Stimulated activated naive CD4-positive, alpha-beta T cell (primary cell): ENCODE measurements at places on chromosomes 2 and 18.

DNA sequence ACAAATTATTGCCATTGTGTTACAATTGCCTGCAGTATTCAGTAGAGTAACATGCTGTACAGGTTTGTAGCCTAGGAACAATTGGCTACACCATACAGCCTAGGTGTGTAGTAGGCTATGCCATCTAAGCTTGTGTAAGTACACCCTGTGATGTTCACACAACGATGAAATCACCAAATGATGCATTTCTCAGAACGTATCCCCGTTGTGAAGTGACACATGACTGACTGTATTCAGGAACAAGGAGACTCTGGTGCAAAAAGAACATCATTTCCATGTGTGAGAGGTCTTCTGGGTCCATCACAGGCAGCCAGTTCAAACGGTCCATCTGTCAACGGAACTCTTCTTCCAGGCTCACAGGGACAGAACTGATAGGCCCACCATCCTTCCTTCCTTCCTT, 263.7 kb downstream of the ANAPC1 start:
- DNase-seq: no peak

- no peak for DNase-seq
Measured at GRCh38 chr2:81940266-81940955, 1635.9 kb upstream of the LRRTM1 start.

DNA sequence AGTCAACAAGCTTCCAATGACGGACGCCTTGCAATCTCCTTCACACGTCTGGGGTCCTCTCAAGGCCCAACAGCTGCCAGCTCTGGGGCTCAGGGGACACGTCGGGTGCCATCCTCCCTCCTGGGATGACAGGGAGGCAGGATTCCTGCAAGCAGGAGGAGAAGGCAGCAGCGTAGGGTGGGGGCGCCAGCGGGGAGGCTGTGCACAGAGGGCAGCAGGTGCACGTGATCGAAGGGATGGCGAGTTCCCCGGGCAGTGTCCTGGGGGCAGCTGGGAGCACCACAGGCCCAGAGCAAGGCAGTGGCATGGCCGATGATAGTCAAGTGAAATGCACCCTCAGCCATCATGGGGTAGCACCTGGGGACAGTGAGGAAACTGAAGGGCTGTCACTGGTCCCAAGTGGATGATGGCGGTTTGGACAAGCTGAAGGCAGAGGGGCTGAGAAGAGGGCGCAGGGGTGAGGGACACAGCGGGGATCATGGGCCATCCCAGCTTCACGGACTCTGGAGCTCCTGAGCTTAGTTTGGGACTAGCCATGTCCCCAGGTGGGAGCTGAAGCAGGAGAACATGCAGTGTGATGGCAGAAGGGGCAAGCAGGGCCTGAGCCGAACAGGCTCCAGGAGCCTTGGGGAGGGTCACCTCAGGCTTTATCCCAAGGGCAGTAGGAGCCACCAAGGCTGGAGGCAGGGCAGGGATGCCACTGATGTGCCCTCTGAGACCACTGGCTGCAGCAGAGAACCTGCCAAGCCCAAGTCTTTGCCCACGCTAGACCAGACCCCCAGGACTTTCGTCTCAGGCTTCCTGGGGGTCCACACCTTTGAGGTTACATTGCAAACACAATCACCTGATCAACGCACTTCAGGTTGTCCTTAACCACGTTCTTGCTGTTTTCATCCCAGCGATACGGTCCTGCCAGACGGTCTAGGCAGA, 16.3 kb upstream of the SNED1 start:
- no peak for DNase-seq

GRCh38 chr2:72994991-72995380, 76.5 kb downstream of the SFXN5 start:
- DNase-seq: no peak

GRCh38 chr18:4653418-4653817, 198.3 kb upstream of the DLGAP1 start:
- no peak for DNase-seq

GRCh38 chr18:5673616-5674015, 129.8 kb upstream of the EPB41L3 start:
- no peak for DNase-seq

DNA sequence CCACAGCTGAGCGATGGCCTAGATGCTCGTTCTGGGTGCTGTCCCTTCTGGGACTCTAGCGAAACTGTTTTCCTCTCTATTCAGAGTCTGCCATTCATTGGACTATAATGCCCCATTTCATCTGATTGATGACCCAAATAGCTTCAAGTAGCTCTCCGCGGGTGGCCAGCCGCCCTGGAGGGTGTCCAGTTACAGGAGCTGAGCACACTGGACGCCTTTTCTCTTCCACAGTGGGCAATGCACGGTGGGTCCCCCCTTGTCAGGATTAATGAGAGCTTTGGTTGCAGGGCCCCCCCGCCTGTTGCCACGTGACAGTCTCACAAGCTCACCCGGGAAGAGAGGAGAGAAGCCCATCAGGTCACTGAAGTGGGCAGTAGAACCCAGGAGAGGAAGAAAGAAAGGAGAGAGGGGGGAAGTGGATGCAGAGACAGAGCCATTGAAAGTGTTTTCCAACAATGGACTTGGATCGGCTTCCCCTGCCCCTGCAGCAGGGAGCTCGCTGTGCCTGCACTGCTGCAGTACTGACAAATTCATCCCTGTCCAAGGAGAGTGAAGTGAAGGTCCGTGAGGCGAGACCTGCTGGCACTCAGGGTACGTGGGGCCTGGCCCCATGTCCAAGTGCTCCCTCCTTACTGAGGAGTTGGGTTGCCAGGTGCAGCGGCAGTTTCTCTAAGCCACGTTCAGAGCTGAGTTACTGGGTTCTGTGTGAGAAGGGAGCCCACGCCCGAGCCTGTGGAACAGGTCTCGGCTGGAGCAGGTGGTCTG, 44.8 kb downstream of the DIPK1C start:
- DNase-seq: no peak

- peak; percentile 76 for DNase-seq
Measured at GRCh38 chr18:74493689-74494088, 2.5 kb upstream of the CNDP2 start.

- DNase-seq: no peak
Measured at GRCh38 chr2:129623783-129624182, 355.7 kb upstream of the RAB6C start.

- DNase-seq: no peak
Measured at GRCh38 chr2:102251849-102252203, 59.5 kb upstream of the IL1RL1 start.

- no peak for DNase-seq
Measured at GRCh38 chr2:241040081-241040803, 41.8 kb downstream of the SNED1 start.
